ENCODE measurements at places on chromosomes 3 and 15.

DNA sequence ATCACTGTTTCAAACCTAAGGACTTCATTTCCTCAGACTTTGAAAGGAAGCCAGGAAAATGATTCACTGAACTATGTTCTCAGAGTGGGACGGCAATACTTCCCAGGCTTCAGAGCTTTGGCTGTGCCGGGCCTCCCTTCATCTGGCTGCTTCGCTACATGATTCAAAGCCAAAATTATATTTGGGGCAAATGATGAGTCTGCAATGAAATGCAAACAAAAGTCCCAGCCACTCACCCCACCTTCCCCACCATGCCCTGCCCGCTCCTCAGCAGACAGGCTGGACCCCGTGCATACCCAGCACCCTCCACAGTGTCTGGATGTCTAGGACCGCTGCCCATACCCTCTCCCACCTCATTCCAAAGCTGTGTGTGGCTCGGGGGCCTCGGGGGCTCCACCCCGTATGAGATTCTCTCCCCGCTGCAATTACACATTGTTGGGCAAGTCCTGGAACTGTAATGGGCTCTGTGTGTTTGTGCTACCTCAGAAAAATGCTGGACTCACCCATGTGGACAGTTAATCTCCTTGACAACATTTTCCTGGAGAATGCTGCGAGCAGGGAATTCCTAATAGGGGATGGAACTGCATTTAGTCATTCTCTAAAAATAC is 32.2 kb downstream of the ATP10A start:
- DNase-seq = no peak

GRCh38 chr3:15757824-15758223 is 40.0 kb downstream of the ANKRD28 start:
- no peak for DNase-seq

DNA sequence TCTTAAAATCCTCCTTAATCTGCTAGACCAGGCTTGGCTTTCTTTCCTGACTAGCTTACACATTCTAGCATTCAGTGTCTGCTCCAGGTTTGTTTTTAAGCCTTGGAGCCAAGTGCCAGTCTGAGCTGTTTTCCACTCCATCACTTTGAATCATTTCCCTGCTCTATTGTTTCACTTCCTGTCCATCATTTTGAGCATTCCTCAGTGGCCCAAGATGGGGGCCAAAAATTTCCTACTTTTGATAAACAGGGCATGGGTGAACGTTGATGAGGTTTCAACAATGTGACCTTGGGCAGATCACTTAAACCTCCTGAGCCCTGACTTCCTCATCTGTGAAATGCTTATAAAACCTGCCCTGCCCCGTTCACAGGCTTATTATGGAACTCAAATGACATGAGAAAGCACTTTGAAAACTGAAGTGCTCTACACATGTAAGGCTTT is 4.4 kb downstream of the CYP19A1 start:
- DNase-seq = no peak

- DNase-seq = no peak
Measured at GRCh38 chr15:71715914-71716313, 94.4 kb upstream of the NR2E3 start.

DNA sequence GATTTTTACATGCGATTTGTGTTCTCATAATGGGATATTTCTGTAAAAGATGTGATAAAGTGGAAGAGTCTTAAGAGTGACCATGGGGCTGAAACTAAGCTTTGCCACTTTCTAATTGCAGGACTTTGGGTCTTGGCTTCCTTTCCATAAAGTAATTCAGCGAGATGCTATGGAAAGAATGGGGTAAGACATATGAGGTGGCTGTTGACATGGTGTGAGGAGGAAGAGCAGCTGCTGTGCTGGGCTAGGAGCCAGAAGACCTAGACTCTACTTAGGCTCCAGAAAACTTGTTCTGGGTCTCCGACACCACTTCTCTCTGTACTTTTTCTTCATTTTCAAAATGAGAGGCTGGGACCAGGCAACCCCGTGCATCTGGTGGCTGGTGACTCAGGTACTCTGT is 654.5 kb upstream of the CFAP20DC start:
- DNase-seq = no peak

GRCh38 chr3:14410106-14410502 is 7.7 kb downstream of the SLC6A6 start:
- no peak for DNase-seq

DNA sequence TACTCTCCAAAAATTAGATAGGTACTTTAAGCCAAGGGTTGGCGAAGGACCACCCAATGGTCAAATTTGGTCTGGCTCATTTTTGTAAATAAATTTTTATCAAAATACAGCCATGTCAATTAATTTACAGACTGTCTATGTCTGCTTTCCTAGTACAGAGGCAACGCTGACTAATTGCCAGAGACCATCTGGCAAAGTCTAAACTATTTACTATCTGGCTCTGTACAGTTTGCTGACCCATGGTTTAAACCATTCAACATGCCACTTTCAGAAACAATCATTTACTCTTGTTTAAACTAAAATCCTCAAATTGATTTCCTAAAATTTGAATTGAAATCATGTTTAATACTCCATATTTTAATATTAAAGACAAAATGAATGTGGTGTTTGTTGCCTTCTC is 25.9 kb downstream of the CBLB start:
- no peak for DNase-seq

- DNase-seq = no peak
Measured at GRCh38 chr15:84839714-84840113, 22.6 kb downstream of the ALPK3 start.

DNA sequence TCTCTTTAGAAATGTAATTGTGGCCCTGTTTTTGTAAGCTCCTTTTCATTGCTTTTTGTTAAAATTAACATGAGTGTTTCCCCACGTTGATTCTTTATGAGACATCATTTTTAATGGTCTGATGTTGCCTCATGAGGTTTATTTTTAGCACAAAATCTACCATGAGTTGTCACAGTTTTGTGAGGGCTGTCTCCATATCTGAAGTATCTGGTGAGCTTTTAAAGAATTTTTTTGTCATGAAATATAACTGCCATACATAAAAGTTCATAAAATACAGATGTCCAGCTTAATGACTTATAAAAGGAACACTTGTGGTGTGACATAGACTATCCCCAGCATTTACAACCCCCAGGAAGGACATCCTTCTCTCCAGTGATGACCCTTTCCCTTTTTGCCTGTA is 34.3 kb upstream of the CEMIP start:
- DNase-seq = no peak

DNA sequence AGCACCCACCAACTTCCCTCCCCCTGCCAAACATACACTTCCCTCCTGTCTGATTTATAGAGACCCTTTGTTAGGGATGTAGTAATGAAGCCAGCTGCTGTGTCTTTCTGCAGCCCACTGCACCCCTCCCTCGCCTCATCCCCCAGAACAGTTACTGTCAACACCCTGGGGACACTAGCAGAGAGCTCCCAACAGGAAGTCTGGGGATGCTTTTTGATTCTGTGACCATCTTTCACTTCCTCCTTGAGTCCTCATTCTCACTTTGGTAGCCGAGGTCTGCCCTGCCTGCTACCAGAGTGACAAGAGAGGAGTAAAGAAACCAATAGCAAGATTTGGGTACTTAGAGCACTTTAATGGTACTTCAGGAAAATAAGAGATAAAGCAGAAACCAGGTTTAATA is 201.6 kb downstream of the SATB1 start:
- no peak for DNase-seq

- peak; percentile 24 for DNase-seq
Measured at GRCh38 chr3:63969876-63970275, 53.4 kb downstream of the PSMD6 start.

GRCh38 chr15:83833569-83833968 is 179.6 kb downstream of the ADAMTSL3 start:
- DNase-seq = no peak

GRCh38 chr3:36876181-36876936 is 68.5 kb downstream of the TRANK1 start:
- DNase-seq = peak; percentile 80

DNA sequence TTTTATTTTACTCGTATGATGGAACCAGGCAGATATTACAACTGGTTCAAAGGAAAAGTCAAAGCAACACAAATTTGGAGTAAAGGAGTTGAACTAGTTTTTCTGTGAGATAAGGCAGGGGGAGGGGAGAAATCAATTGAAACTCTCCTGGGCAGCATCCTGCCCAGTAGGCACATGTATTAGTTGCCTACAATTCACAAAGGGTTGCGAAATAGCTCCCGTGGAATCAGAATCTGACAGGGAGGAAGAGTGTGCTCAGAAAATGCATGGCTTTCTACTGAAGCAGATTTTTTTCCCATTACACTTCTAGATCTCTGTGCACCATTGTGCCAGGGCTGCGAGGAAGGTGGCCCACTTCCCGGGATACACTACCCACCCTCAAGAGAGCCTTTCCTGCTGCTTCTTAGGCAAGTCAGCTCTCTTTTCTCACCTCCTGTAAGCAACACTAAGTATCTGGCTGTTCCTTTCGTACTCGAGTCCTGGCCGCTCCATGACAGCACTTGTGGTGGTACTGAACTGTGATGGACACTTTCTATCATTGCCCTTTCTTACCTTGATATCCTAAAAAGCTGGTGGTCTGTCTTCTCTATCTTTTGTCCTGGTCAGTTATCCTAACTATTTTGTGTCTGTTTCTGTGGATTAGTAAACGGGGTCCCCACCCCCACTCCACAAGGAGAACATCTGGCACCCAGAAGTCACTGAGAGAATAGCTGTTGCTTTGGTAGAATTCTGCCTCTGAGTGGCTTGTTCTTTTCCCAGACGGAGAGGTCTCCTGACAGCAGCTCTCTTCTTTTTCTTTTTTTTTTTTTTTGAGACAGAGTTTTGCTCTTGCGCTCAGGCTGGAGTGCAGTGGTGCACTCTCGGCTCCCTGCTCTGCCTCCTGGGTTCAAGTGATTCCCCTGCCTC is 74.8 kb downstream of the RPL39L start:
- DNase-seq = no peak

DNA sequence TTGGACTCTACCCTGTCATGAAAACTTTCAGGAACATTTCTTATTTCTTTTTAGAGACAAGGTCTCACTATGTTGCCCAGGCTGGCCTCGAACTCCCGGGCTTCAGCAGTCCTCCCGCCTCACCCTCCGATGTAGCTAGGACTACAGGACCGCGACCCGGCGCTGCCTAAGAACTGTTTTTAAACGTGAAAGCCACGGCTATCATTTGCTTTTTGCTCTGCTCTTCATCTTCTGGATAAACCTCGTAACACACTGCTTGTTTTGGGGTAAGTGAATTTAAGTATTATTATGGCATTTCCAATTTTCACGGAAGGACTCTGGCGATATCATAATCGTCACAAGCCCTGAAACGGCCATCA is 14.3 kb upstream of the CCNL1 start:
- no peak for DNase-seq

DNA sequence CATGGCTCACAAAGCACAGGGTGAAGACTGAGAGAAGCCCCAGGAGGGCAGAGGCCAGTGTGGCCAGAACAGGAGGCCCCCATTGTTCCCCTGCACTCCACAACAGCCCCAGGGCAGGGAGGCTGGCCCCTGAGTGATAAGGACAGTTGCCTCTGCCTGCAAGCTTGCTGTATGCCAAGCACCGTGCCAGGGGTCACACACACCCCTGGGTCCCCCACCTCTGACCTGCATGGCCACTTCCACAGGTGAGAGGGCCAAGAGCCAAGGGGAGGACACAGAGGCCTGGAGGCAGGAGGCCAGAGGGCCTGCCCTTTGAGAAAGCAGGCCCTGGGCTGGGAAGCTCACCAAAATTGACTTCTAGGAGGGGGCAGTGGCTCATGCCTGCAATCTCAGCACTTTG is 23.7 kb downstream of the ATRIP start:
- no peak for DNase-seq

DNA sequence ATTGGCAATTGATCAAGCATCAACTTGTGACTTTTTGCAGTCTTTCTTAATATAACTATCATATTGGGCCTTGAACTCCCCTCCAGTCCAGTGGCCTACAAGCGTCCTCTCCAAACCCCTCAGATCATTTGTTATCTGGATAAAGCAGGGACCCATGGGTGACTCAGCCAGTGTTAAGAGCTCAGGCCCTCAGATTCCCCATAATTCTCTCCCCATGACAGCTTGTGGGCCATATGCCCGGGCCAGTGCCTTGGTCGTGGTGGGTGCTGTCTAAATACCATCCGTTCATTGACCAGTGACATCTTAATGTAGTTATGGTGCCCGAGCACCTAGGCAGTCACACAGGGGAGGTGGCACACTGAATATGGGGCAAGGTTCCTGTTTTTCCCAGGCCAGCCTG is 18.1 kb downstream of the MCF2L2 start:
- DNase-seq = no peak

- no peak for DNase-seq
Measured at GRCh38 chr3:148847351-148847750, 17.7 kb upstream of the CPA3 start.

DNA sequence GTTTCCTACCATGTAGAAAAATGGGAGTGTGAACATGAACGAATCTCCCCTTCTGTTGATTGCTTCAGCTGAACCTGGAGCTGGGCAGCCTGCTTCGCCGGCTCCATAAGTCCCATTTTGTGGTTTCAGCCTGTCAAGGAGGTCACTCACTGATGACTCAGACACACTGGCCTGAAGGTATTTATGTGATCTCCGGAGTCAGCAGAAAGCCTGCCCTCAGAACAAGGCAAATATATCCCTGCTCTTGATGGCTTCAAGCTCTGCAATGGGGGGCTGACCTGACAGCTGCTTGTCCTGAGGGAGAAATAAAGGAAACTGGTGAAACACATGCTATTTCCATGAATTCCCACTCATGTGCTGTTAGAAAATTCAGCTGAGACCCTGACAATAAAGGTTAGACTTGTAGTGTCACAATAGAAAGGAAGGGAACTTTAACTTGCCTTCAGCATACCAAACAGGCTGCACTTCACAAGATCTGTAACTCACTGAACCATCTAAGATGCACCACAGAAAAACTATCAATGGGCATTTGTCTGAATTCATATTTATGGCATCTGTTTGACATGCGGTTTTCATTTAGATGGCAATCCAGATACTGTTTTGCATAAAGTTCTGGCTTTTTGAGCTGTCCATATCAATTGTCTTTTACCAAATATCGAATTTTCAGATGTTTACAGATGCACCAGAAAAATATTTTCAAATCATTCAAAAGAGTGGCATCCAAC is 282.0 kb upstream of the VEPH1 start:
- no peak for DNase-seq
